Nephron progenitor cell (in vitro differentiated cells): ENCODE measurements at places on chromosomes 4 and X.

DNA sequence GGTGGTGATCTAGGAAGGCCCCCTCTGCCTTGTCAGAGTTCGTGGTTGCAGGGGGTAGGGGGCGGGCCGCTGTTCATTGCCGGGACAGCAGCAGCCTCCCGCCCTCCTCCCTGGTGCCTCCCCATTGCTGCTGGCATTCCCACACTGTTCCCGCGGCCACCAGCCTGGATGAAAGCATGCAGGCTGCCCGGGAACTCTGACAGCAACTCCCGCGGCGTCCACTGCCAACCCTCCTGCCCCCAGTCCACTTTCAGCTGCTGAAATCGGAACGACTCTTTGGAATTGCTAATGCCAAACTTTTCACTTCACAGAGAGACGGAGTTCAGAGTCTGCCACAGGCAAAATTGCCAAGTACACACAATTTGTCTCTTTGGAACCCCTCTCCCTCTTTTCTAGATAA lies 121.9 kb downstream of the BEND2 start:
- DNase-seq = peak; percentile 17

GRCh38 chrX:103220511-103221323 lies 5.8 kb downstream of the BEX4 start:
- DNase-seq = no peak

DNA sequence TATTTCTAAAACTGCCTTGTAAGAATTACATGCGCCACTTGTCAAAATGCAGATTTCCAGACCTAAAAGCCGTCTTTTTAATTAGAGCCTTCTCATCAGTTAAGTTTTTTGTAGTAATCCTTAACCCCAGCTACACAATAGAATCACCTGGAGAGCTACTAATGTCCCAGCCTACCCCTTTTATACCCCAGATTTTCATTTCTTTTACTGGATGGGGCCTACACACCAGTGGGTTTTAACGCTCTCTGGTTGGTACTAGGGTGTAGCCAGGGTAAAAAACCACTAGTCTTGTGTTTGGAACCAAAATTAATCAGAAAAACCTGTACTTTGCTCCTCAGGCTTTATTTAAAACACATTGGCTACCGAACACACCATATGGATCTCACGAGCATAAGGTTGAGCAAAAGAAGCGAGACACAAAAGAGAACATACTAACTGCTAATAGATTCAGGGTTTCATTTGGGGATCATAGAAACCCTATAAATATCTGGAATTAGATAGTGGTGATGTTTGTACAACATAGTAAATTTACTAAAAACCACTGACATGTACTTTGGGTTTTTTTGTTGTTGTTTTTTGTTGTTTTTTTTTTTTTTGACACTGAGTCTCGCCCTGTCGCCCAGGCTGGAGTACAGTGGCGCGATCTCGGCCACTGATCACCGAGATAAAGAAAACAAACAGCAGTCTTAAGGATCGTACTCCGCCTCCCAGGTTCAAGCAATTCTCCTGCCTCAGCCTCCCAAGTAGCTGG lies 30.6 kb downstream of the BBS12 start:
- DNase-seq = no peak

- no peak for DNase-seq
Measured at GRCh38 chr4:140172960-140173359, 19.0 kb upstream of the MAML3 start.

- no peak for DNase-seq
Measured at GRCh38 chrX:134604701-134605311, 53.5 kb downstream of the PLAC1 start.

DNA sequence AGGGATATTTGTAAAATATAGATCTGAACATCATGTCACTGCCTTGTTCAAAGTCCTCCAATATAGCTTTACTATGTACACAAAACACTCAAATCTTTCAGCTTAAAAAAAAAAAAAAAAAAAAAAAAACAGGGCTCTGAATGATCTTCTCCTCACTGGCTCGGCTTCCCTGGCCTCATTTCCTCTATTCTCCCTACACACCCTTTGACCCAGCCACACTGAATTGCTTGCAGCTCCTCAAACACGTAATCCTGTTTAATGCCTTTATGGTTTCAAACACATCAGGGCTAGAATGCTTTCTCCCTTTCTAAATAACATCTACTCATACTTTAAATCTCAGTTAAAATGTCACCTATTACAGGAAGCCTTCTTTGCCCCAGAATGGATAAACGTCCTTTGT lies 60.8 kb downstream of the MTMR8 start:
- DNase-seq = no peak

- DNase-seq = no peak
Measured at GRCh38 chr4:184706453-184706852, 27.4 kb downstream of the CENPU start.

GRCh38 chr4:146265950-146266490 lies 51.7 kb downstream of the REELD1 start:
- no peak for DNase-seq

- DNase-seq = no peak
Measured at GRCh38 chr4:1588306-1588705, 95.8 kb downstream of the FAM53A start.

DNA sequence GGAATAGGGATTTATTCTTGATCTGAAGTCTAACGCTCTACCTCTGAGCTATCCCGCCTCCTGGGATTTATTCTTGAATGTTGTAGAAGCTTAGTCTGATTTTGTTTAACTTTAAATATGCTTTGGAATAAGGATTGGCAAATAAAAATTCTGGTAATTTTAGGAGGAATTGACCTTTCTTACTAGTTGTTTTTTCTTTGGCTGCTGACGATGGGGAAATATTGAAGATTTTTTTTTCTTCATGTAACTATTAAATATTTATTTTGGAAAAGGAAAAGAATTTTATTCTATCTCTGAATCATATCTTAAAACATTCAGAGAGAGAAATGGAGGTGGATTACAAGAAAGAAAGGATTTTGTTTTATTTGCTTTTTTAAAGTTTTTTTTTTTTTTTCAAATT lies 122.9 kb downstream of the PDLIM5 start:
- DNase-seq = no peak

- no peak for DNase-seq
Measured at GRCh38 chr4:24853142-24853541, 57.8 kb downstream of the SOD3 start.

GRCh38 chrX:124388562-124388961 lies 42.2 kb downstream of the SH2D1A start:
- DNase-seq = peak; percentile 66

DNA sequence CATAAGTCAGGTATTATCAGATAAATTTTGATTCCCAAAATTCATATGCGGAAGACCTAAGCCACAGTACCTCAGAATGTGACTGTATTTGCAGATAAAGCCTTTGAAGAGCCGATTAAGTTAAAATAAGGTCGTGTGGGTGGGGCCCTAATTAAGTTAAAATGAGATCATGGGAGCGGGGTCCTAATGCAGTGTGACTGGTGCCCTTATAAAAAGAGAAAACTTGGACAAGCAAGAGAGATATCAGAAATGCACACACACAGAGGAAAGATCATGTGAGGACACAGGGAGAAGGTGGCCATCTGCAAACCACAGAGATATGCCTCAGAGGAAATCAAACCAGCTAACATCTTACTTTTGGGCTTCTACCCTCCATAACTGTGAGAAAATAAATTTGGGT lies 236.1 kb downstream of the FBXO8 start:
- DNase-seq = no peak

GRCh38 chrX:134664202-134664601 lies 5.9 kb upstream of the PLAC1 start:
- DNase-seq = no peak

- DNase-seq = no peak
Measured at GRCh38 chrX:2698604-2699003, 7.5 kb downstream of the CD99 start.

DNA sequence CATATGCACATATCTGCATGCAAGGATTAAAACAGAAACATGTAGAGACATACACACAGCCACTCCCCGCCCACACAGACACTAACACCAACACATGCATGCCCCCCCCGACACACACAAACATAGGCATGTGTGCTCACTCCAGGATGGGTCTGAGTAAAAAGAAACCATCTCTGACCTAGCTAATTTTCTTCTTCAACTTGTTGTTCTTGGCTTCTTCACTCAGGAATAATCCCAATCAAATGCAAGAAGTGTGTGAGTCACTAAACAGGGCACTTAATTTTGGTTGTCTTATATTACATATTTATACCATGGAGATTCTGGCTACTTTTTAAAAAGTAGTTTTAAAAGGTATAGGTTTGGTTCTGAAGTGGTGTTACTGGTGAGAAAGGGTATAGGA lies 28.3 kb downstream of the ENOX2 start:
- no peak for DNase-seq

DNA sequence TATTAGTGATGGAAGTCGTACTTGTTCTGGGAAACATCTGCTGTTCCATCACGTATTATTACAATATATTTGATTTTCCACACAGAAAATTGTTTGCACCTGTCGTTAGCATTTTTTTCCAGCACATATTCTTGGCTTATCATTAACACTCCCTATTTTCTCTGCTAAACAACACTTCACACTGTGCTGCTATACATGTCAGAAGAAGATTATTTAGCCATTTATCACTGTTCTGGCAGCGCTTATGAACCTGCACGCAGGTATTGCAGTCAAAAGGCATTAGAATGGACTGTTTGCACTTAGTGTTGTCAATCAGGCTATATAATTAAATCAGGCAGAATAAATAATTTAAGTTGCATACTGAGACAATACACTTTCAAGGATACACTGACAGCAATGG lies 218.6 kb downstream of the CHM start:
- DNase-seq = no peak

DNA sequence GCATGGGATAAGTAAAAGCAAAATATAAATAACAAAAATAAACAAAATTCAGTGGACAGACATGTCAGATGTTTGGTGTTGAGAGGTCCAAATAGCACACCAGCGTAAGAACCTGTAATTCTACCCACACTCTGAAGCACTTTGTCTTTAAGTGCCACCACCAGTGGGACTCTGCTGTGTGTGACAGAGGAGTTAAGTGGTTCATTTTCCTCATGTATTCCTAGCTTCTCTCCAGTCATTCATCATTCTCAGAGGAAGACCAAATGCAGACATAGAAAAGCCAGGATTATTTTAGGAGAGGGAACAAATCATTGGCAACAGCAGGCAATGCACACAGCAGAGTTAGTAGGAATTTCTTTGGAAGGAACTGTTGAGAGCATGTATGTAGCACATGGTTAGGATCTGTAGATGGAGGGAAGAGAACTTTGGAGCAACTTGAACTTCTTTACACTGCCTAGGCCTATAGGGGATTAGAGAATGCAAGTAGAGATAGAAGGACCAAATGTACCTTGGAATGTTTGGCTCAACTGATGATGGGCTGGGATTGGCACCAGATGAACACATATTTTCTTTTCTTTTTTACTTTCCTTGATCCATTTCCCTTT lies 43.0 kb upstream of the ARHGAP24 start:
- no peak for DNase-seq

DNA sequence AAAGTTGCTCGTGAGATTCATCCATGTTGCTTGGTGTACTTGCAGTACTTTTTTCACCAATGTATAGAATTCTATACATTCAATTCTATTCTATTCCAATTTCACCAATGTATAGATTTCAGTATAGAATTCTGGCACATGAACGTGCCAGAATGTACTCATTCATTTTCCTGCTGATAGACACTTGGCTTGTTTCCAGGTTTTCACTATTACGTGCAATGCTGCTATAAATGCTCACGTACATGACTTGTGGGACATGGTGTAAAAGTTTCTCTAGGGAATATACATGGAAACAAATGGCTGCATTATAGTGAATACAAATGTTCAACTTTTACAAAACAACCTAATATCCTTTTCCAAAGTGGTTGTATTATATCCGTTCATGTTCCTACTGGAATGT lies 6.8 kb upstream of the CXorf66 start:
- no peak for DNase-seq

DNA sequence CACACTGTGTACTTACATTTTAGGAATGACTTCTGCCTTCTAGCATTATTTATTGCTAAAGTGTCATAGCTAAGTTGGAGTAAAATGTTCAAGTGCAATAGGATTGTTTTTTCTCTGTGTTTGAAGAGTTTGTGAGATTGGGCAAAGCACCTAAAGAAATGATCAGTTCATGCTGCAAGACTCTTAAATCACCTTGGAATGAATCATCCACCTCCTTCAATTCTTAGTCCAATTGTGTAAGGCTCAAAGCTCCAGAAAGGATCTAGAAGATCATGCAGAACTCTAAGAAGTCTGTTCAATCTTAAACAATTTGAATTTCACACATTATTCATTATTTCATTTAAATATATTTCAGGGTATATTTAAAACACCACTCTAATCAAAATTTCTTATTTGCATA lies 137.1 kb downstream of the AMELX start:
- DNase-seq = no peak

- no peak for DNase-seq
Measured at GRCh38 chr4:184689681-184690080, 40.1 kb downstream of the PRIMPOL start.

DNA sequence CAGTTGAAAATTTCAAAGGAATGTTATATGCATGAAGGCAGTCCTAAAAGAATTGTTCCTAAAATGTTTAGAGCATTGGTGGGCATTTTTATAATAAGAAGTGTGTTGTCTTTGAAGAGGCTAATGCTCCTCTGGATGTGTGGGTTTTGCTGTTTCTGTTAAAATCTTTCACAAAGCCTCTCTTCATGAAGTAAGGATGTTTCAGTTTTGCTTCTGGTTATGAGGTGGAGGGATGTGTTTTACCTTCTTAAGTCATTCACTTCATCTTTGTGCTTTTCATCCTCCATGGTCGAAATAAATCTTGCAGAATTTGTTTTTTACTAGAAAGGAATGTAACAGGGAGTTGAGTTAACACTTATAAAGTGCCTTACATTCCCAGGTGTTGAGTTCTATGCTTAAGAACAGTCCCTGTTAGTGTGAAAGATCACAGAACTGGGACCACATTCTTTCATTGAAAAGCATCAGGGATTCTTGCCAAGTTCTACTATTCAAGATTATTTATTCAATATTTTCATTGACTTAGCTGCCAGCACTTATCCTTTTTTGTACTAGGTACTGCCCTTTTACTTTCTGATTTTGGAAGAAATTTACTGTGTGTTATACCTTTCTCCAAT lies 21.1 kb downstream of the FHIP1A start:
- no peak for DNase-seq

- peak; percentile 4 for DNase-seq
Measured at GRCh38 chr4:166169111-166169510, 296.1 kb downstream of the TLL1 start.

DNA sequence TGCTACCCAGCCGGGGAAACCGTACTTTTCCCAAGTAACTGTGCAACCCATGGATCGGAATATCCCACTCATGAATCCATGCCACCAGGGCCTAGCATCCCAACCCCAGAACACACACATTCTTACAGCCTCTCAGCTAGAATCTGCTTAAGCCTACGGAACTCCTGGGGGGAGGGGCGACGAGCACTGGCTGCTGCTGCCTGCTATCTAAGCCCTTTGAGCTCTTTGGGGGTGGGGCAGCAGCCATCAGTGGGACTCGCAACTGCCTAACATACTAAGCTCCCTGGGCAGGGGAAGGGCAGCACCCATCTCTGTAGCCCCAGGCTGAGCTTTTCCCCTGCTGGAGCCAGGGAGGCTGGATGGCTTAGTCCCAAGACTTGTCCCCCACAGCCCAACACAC lies 28.6 kb downstream of the NUDT10 start:
- no peak for DNase-seq

GRCh38 chr4:127181001-127181400 lies 451.8 kb upstream of the INTU start:
- DNase-seq = no peak
